Activated T-helper 1 cell treated with Interleukin-2 at 50 U/mL for 16 hours (primary cell): ENCODE measurements at places on chromosomes 5 and 9.

- no peak for DNase-seq
These were observed 101.2 kb downstream of the ZCCHC7 start for GRCh38 chr9:37221489-37222106.

- DNase-seq, result no peak
These were observed 183.9 kb upstream of the POU5F2 start for GRCh38 chr5:93925321-93925720.

DNA sequence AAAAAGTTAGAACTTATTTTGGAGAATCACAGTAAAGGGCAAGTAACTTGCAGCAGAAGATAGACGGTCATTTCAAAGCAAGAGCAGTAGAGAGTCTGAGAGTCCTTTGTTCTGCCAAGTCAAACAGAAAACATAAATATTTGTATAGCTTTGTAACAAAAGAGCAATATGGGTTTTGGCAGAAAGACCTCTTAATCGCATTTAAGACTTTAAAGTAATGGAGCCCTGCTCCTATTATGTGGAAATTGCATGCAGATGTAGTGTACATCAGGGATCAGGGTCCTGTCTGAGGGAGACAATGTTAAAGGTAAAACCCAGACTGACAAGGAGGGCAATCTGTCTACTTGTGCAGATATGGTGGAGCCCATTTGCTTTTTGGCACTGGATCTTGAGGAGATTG, 87.2 kb downstream of the PGM5 start:
- DNase-seq, result no peak

DNA sequence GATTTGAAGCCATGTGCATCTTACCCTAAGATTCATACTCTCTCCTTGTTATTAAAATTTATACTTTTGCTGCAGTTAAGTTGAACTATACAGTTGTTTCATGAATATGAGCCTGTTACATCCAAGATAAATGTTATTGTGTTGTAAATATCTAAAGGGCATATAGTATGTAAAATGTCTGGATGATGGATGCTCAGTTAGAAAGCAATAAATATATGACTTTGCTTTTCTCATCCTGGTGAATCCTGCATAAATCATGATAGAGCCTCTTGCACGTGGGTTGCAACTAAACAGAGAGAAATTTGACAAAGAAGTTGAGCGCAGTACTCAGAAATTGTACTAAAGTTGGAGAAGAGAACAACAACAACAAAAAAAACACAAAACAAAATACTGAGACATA, 99.5 kb downstream of the PRDM9 start:
- DNase-seq, result no peak

DNA sequence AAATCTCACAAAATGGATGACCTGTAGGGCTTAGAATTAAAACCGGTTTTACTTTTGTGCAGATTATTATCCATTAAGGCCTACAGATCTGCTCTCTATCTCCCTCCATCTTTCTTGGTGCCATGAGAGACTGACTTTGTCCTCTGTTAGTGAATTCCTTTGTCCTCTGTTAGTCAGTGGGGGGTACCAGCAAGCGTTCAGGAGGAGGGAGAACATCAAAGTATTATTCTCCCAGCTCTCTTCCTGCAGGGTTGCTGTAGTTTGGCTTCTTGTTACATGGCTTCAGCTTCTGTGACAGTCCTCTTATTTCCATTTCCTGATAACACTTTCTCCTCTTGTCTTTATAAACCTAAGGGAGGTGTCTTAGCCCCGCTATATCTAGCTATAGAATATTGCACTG, 850.5 kb upstream of the SEMA6A start:
- no peak for DNase-seq

- no peak for DNase-seq
These were observed 49.3 kb upstream of the ZNF366 start for GRCh38 chr5:72556351-72557166.

GRCh38 chr5:159961176-159962160, 45.2 kb downstream of the ADRA1B start:
- DNase-seq, result no peak

DNA sequence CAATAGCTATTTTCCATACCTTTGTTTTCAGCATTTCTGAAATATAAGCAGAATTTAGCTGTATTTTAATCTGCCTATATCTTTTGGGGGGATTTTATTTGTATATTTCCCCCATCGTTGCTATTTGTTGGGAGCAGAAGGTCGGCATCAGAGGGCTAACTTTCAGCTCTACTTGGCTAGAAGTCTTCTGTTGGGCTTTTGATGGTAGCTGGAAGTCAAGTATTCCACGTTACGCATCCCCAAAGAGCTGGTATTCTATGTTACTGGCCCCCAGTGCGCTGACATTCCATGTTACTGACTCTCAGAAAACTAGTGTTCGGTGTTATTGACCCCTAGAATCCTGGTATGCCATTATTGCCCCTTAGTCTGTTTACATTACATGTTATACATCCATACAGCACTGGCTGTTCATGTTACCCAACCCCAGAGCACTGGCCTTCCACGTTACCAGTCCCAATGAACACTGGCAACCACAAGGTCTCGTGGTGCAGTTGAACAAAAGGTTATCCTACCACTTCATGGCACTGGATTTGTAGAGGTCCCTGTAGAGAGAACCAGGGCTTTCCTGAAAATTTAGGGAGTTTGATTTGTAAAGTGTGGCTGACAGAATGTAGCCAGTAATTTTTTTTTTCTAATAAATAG, 278.1 kb upstream of the CD180 start:
- no peak for DNase-seq
